ENCODE measurements at places on chromosomes 1 and 21.

DNA sequence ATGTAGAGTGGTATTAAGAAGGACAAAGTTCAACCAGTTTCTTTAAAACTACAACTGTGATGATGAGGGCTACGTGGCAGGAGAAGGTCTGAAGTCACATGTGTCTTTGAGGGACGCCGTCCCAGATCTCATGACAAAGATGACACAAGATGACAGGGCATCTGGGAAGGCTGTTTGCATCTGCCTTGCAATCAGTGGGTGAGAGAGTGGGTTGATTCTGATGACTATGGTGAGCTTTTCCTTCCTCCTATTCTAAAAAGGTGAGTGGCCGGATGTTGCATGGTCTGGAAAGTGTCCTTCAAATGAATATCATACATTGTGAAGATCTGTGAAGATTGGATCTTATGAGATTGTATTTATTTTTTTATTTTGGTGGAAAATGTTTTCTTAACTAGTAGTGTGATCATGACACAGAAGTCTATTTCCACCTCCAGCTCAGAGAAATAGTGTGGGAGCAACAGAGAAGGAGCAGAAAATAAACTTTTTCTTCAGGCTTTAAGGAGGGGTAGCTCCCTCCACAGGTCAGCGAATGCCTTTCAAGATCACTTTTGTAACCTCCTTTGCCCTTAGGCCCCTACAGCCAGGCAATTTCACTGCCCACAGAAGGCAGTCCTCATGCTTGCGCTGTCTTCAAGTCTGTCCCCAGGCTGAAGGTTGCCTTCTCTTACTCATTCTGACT lies 76.0 kb upstream of the ATF3 start:
- peak; percentile 91 for DNase-seq

- DNase-seq: no peak
Measured at GRCh38 chr1:77876884-77877283, 11.5 kb upstream of the NEXN start.

- no peak for DNase-seq
Measured at GRCh38 chr1:14027099-14027498, 327.1 kb downstream of the PRDM2 start.

- DNase-seq: no peak
Measured at GRCh38 chr21:37571442-37571841, 204.9 kb downstream of the DYRK1A start.

- no peak for DNase-seq
Measured at GRCh38 chr21:39048574-39048973, 134.7 kb downstream of the PSMG1 start.

DNA sequence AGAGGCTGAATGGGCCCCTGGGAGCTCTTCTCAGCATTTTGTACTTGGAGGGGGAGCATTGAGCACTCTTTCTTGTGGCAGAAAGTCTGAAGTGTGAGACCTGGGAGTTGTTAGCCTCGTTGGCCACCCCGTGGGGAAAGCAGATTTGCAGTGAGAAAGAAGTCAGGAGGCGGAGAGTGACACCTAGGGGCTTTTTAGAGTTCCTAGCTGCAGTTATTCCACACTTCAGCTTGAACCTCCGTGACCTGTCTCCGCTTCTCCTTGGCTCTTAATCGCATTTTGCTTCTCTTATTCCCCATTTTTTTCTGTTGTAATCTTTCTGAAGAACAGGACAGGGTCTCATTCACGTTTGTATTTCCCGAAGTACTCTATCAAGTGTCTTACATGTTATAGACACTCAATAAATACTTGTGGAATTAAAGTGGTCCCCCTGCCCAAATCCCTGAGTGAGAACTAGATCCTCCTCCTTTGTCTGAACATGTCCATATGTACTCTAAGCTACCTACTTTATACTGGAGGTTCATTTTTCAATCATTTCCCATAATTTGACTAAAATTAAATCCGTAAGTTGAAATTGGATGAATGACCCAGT lies 14.5 kb upstream of the C1orf141 start:
- peak; percentile 26 for DNase-seq

- peak; percentile 29 for DNase-seq
Measured at GRCh38 chr1:174874331-174875053, 125.3 kb upstream of the CACYBP start.

GRCh38 chr1:44546403-44547053 lies 127.8 kb downstream of the TMEM53 start:
- no peak for DNase-seq

GRCh38 chr1:110485725-110486124 lies 33.2 kb downstream of the KCNA10 start:
- DNase-seq: no peak

GRCh38 chr1:110241516-110241915 lies 31.4 kb downstream of the KCNC4 start:
- DNase-seq: no peak

DNA sequence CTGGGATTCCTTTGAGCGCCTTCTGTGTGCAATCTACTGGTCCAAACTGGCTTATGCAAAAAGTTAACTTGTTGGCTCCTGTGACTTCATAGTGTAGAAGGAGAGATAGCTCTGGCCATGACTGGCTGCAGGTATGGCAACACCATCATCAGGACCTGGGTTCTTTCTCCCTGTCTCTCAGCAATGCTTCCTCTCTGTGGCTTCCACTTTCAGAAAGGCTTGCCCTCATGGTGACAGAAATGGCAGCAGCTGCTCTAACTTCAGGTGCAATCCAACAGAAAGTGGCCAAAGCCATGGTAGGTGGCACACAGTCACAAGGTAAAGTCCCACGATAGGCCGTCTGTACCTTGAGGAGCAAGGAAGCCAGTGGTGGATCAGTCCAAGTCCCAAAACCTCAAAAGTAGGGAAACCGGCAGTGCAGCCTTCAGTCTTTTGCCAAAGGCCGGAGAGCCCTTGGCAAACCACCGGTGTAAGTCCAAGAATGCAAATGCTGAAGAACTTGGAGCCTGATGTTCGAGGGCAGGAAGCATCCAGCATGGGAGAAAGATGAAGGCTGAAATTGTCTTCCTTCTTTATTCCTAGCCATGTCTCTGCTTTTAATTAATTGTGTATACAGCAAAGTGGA lies 45.0 kb downstream of the ZBTB40 start:
- no peak for DNase-seq

DNA sequence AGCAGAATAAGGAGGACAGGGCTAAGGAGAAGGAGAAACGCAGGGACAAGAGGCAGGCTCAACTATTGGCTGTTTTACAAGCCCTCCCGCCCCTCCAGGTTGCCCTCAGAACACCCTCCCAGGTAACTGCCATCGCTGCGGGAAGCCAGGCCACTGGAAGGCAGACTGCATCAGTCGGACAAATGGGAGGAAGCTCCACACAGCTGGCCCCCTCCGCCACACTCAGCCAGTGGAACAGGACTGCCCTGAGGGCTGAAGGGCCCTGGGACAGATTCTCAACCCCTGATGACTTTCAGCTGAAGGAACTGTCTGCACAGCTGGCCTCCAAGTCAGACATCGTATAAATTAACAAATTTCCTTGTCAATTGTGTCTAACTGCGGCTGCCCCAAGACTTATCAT lies 21.8 kb downstream of the LRRC3 start:
- no peak for DNase-seq

Data from inflammatory macrophage treated with lipopolysaccharide for 1 hour (primary cell).